ENCODE measurements at places on chromosomes 16 and 17.

DNA sequence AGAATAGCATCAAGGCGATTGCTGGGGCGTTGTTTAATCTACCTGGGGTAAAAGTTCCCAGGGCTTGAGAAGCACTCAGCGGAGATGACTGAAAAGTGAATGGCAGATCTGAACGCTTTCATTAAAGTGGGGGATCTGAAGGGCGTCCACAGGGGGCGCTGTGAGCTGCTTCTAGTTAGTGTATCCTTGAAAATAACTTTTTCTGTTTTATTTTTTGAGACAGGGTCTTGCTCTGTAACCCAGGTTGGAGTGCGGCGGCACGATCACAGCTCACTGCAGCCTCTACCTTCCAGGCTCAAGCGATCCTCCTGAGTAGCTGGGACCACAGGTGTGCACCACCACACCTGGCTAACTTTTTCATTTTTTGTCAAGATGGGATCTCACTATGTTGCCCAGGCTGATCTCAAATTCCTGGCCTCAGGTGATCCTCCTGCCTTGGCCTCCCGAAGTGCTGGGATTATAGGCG is 360.4 kb downstream of the SEC14L1 start:
- DNase-seq: no peak

GRCh38 chr16:48187779-48188178 is 32.0 kb upstream of the ABCC12 start:
- no peak for DNase-seq

- DNase-seq: peak; percentile 8
These were observed at the start of gene SEZ6 for GRCh38 chr17:29005936-29006511. Gene SEZ6 (minus strand): TSS chr17:29006033. CDS start chr17:29005869, 164 bp downstream.

- DNase-seq: no peak
These were observed 713.2 kb downstream of the CDH11 start for GRCh38 chr16:64408699-64409098.

GRCh38 chr17:82225368-82226029 is 3.3 kb upstream of the SLC16A3 start:
- DNase-seq: no peak

- DNase-seq: no peak
These were observed 7.6 kb downstream of the CBFA2T3 start for GRCh38 chr16:88969361-88969831.

GRCh38 chr17:77436481-77436880 is 295.7 kb downstream of the SEC14L1 start:
- DNase-seq: no peak

- DNase-seq: no peak
These were observed 283.3 kb upstream of the CDH5 start for GRCh38 chr16:66083171-66083570.

DNA sequence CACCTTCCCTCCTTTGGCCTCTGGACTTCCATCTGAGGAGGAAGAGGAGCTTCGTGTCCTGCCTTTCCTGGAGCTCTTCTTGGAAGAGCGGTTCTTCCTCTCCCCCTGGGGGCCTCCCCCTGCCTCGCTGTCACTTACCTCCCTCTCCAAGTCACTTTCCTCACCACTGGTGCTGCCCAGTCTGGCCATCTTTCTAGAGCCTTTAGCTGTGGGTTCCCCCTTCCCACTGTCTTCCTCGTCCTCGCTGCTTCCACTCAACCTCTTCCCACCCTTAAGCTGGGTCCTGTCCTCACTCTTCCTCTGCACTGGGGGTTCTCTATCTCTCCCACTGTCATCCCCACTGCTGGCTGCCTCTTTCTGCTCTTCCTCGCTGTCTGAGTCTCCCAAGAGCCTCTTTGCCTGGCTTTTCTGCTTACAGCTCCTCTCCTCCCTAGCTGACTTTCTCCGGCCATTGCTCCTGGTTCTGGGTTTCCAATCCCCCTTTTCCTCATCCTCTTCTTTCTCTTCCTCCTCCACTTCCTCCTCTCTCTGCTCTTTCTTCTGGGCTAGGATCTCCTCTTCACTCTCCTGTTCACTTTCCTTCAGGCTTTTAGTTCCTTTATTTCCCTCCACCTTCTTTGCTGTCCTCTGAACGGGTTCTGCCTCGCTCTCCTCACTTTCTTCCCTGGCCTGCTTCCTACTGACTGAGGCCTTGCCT is 1.4 kb downstream of the HIRIP3 start:
- DNase-seq: no peak

DNA sequence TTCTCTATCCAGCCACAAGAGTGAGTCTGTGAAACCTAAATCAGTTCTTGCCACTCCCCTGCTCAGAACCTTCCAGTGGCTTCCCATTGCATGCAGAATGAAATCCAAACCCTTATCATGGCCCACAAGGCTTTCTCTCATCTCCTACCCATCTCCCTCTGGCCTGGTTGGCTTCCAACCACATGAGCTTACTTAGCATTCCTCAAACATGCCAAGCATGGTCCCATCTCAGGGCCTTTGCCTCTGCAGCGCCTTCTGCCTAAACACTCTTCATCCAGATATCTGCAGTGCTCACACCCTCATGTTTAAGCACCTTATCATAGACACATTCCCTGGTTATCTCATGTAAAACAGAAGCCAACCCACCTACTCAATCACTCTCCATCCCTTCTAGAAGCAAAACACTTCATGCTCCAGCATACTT is 15.5 kb downstream of the TK2 start:
- DNase-seq: no peak

GRCh38 chr17:3963237-3964201 is 718 bp downstream of the ATP2A3 start:
- DNase-seq: peak; percentile 26

DNA sequence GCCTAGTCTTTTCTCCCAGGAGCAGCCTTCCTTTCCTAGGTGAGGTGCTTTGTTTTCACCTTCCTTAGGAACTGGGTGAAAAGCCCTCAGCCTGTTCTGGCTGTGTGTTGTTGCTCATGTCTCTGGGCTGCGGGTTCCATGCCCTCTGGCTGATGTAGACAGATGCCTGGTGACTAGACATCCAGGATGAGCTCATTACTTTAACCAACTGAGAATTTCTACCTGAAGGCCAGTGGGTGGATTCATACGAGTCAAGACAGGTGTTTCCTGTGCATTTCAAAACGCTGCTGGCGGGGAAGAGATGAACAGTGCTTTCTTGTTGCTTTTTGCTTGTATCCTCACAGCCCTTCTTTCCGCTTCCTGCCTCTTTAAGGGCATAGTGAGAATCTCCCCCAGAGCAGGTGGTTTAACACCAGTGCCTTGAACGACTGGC is 22.3 kb downstream of the SAP30BP start:
- DNase-seq: no peak

DNA sequence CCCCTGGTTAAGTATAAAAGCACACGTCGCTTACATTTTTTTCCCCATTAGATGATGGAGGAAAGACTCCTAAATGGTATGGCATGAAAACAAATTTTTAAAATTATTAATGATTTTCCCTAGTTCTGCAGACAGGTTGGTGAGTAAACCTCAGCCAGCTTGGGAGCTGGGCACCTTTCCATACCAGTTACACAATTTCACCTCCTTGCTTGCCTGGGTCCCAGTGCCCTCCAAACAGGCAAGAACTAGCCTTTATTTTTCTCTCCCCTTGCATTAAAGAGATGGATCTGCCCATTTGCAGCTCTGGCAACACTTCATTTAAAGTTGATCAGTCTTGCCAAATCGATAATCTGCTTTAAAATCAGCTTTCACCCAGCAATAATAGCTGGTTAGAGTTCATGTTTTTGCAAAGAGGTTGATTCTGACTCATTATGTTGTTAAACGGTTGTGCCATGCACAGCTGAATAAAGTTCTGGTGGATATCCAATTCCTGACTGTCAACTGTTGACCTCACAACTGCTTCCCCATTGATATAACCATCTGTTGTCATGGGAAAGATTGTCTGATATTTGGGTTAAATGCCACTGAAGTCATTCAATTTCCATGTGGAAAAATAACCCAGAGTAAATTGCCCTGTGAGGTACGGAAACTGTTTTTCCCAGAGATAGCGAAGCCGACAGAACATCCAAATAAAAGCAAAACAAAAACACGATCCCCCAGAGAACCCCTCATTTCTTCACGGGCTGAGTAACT is 1.3 kb downstream of the C17orf58 start:
- no peak for DNase-seq

DNA sequence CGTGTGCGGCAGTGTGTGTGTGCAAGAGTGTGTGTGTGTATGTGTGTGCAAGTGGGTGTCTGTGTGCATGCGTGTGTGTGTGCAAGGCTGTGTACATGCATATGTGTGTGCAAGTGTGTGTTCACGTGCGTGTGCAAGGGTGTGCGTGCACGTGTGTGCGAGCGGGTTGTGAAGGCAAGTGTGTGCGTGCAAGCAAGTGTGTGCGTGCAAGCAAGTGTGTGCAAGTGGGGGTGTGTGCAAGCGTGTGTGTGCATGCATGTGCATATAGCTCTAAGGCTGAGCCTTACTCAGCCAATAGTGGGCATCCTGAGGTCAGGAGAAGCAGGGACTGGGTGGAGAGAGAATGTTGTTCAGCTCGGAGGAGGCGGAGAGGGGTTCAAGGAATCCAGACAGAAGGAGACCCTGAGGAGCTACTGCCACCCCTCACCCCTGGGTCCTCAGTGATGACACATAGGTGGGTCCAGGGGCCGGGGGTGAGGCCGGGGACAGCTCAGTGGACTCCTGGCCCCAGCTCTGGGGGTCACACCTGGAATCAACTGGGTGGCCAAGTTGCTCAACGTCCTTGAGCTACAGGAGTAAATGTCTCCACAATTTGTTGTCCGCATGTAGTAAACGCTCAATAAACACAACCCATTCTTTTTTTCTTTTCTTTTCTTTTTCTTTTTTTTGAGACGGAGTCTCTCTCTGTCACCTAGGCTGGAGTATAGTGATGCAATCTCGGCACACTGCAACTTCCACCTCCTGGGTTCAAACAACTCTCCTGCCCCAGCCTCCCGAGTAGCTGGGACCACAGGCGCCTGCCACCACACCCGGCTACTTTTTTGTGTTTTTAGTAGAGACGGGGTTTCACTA is 1.8 kb downstream of the PRR29 start:
- DNase-seq: no peak

DNA sequence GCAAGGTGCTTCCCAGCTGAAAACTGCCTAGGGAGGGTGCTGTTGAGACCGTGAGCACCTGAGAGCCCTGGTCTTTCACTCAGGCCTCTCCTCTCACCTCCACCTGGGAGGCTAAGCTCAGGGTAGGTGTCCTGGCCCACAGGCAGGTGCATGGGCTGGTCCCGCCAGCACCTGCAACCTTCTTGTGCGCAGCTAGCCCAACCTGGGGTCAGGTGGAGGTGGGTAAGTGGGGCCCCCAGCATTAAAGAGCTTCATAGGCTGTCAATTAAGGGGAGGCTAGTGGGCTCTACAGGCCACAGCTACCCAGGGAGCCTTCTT is 8.7 kb downstream of the ADCY7 start:
- no peak for DNase-seq

- no peak for DNase-seq
These were observed 61.8 kb upstream of the TOM1L1 start for GRCh38 chr17:54838651-54839421.

GRCh38 chr16:9077091-9077809 is 14.2 kb upstream of the HAPSTR1 start:
- no peak for DNase-seq

GRCh38 chr16:72501739-72502593 is 330.0 kb upstream of the PMFBP1 start:
- DNase-seq: peak; percentile 8

DNA sequence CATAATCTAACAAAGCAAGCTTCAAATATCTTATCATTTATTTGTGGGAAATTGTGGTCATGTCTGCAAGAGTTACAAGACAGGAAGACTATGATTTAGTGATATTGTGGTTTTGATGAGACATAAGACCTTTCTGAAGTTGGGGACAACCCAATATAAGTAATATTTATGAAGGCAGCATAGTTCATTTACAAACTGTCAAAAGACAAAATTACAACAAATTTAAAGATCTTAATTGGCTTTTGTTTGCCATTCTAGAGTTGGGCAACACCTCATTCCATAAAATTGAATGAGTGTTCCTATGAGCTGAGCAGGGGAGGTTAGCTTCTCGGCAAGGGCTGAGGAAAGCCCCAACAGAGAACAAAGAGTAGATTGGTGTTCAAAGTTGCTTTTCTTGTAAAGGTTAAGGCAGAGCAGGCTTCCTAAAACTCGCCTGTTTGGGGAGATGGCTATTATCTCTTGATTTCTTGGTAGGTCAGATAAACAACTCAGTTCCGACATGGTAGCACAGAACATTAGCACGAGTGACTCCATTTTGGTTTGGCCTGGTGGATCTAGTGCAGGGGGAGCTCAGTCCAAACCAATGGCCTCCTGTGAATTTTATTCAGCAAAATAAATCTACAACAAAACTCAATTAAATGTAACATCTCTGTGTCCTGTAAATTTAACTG is 10.9 kb upstream of the MMD start:
- no peak for DNase-seq

DNA sequence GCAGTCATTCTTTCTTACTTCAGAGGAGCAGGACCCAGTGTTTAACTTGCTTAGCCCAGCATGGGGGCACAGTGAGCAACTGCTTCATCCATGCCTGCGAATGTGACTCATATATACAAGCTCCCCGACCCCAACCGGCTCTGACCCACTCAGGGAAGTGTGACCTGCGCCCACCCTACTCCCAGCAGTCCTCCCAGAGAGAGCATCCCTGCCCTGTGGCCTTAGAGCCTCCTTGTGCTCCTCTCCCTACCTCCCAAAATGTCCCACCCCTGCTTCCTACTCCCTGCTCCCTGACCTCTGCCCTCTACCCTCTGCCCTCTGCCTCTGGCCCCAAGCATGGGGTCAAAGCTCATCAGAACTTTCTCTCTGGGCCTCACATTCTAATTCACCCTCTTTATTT is 46.9 kb upstream of the DLX4 start:
- no peak for DNase-seq

DNA sequence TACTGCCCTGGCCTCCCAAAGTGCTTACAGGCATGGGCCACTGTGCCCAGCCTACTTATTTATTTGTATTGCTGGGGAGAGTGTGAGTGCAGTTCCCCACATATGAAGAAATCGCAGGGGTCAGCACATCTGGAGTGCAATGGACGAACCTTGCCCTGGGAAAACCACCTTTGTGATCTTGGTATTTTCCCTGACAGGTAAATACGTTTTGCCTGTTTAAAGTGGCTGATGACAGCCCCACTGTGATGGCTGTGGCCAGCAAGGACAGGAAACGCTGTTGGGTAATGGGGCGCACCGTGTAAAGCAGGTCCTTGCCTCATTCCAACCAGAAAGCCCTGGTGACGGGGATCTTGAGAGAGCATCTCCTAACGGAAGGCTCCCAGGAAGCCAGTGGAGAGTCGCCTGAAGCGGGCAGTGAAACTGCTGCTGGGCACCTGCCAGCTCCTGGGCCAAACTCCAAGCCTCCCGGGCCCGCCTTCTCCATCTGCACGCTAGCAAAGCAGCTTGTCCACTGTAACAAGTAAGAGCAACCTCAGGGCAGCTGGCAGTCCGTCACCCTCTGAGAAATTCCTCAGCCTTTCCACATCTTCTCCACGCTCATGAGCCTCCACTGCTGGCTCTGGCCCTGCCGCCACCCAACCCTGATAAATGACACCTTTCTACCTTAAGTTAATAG is 17.5 kb downstream of the EMC8 start:
- DNase-seq: no peak

DNA sequence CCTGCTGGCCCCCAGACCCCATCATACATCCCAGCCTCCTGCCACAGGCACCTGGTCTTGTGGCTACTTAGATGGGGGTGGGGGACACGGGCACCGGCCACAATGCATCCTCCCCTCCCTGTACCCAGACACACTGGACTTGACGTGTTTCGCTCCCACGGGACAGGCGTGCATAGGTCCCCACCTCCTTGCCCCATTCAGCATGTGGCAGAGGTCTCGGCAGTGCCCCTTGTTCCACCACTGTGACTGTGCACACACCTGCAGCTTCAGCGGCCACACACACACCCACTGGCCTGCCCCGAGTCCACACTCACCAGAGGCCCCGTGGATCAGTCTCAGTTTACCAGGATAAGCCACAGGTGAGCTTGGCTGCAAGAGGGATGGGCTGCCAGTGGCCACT is 109.6 kb downstream of the ENGASE start:
- DNase-seq: no peak

Data from stimulated activated CD4-positive, alpha-beta T cell treated with anti-CD3 and anti-CD28 coated beads, TNF-alpha, amount 100 ng/mL, for 1 hour (primary cell).